CD8-positive, alpha-beta memory T cell (primary cell): ENCODE measurements at places on chromosomes 6 and 20.
A peak's percentile ranks its signal among the peaks of the same experiment; 100 is the strongest.

- DNase-seq: no peak
Observed at GRCh38 chr20:62479656-62480055, 3.9 kb upstream of the GATA5 start.

DNA sequence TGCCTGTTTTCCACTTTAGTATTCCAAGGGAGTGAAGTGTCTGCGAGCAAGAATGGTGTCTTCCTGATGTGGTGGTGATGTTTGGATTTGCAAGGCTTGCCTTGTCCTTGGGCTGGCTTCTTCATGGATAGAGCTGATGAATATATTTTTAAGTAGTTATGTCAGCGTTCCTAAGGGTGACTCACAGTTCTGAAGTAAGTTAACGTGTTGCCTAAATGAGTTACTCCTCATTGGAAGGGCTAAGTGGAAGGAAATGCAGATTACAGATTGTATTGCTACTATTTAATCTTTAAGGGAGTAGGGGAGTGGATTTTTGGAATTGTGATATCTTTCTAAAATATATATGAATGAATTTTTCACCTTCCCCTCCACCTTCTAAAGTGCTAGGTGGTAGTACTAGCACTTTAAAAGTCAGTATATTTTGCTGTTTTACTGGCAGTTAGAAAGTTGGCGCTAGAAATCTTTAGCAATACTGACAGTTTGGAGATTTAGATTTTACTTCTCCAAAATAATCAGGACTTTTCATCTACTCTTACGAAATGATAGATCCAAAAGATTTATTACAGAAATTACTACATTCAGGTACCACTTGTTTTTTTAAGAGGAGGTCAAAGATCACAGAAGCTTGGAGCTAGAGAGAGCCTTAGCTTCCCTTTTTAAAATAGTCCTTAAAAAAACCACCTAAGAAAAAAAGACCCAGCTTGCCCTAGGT, 197.4 kb downstream of the JARID2 start:
- no peak for DNase-seq

DNA sequence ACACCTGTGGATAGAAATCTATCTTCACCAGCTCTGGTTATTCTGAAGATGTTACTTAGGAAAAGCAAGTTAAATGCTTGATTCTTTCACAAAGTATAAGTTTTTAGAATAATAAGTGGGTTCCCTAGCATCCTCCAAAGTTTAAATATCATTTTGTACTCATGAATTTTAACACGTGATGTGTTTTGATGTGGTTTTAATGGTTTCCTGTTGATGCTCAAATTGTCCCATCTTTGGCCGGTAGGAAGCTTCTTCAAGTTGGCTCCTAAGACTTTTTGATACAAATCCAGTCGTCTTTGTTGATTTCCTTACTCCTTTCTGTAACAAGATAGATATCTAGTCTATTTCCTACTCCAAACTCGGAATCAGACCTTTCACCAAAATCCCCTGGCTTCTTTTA, 94.5 kb upstream of the STXBP5 start:
- peak; percentile 24 for DNase-seq

- no peak for DNase-seq
Observed at GRCh38 chr20:47558295-47559066, 56.8 kb downstream of the NCOA3 start.

DNA sequence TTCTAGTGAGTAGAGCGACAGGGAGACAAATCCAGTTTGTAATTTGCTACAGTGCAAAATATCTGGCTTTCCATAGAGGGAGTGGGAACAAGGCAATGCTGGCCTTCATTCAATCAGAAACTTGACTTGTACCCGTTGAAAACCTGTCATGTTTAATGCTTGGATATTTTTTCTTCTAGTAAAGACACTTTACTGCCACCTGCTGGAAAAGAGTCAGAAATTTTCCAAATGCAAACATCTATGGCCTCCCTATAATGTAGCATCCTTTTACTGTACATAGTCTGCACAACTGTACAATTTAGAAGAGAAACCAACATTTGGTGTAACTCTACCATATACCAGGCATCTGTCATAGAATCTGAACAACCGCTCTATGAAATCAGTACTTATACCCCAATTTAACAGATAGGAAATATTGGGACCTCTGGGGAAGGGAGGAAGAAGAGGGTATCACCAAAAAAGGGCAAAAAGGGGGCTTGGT, 16.7 kb upstream of the TBC1D20 start:
- DNase-seq: peak; percentile 61

DNA sequence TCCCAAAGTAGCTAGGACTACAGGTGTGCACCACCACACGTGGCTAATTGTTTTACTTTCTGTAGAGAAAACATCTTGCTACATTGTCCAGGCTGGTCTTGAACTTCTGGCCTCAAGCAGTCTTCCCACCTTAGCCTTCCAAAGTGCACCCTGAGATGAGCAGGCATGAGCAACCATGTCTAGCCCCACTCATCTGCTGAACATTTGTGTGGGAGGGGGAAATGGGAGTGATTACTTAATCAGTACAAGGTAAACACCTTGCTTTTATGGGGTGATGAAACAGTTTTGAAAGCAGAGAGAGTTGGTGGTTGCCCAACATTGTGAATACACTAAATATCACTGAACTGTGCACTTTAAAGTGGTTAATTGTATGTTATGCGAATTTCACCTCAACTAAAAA, 5.3 kb downstream of the APMAP start:
- no peak for DNase-seq

- no peak for DNase-seq
Observed at GRCh38 chr6:20186981-20187380, 25.3 kb downstream of the MBOAT1 start.

- no peak for DNase-seq
Observed at GRCh38 chr6:67883500-67884366, 751.3 kb upstream of the ADGRB3 start.

DNA sequence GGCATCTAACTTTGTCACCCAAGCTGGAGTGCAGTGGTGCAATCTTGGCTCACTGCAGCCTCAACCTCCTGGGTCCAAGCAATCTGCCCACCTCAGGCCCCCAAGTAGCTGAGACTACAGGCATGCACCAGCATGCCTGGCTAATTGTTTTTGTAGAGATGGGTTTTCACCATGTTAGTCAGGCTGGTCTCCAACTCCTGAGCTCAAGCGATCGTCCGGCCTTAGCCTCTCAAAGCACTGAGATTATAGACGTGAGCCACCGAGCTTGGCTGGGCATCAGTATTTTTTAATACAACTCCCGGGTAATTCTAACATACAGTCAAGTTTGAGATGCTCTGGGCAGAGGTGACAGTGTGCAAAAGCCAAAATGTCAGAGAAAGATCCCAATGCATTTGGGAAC, 73.5 kb downstream of the NFATC2 start:
- DNase-seq: no peak

- no peak for DNase-seq
Observed at GRCh38 chr6:21596949-21597682, 3.6 kb downstream of the SOX4 start.

DNA sequence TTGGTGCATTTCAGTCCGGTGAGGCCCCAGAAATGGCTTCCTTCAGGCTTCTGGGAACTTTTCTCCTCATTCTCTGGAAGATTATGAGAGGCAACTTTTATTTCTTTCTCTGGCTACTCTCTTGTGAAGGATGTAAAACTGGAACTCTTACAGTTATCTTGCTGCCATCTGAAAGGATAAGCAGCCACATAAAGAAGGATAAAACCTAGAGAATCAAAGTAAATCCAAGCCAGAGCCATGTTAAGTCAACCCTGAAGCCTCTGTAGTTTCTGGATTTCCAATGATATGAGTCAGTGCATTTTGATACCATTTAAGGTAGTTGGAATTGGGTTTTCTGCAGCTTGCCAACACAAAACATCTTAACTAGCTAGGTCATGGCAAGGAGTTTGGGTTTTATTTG, 123.6 kb downstream of the MEI4 start:
- no peak for DNase-seq

DNA sequence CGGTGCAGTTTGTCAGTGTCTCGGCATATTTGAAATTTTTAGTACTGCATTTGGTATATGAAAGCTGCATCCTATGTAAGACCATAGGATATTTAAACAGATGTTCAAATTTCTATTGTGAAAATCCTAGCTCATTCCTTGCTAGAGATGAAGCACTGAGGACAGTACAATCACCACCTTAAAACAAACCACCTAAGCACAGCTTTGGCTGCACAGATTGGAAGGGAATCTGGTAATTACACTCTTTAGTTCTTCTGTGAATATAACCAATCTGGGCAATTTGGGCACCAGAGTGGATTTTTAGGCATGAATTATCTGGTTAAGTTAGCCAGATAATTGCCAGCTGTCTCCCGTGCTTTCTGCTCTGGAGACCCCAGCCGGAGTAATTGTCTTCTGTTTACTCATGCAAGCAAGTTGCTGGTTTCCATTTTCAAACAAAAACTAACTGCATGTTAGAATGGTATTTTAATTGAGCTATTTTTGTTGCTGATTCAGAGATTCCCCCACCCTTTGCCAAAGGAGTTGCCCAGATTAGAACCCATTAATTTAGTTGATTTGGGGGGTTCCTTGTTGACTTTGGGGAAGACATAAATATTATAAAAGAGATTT, 36.9 kb downstream of the E2F3 start:
- DNase-seq: no peak

DNA sequence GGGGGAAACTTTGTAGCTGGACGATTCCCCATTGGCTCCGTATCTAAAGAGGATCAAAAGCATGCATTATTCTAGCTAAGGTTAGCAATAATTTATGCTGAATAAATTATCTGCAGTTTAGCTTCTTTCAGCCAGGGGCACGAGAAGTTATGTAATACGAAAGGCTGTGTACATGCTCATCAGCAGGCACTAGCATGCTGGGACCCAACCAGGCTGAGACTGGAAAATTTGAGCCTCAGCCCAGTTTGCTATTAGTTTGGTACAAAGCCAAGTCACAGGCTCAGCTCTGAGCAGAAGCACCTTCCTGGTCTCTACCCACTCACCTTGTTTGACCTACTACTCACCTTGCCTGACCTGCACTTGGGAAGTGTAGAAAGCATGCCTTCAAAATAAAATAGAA, 328.1 kb upstream of the ARID1B start:
- DNase-seq: no peak

DNA sequence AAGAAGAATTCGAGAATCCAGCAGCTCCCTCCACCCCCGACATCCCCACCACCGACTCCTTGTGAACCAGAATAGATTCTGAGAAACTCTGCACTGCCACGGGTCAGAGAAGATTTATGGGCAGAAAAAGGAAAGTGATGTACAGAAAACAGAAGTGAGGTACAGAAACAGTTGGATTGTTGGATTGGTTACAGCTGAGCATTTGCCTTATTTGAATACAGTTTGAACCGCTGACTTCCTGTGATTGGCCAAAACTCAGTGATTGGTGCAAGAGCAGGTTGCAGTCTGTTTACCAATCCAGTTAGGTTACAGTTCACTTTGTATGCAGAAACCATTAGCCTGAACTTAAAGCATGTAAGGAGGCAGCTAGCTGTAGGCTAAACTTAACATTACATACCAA, 131.2 kb upstream of the HDDC2 start:
- no peak for DNase-seq

DNA sequence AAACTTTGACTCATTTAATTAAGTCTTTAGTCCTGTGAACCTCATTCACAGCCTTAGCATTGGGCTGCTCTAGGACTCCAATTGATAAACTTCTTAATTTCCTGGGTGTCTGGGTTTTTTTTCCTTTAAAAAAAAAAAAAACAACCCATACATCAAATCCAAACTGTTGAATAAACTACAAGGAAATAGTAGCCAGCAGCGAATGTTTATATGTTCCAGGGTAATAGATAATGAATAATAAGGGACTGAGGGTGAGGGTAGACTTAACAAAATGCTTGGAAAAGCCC, 563.5 kb upstream of the AGPAT4 start:
- no peak for DNase-seq

GRCh38 chr6:101393251-101393828, at the start of gene GRIK2:
Gene GRIK2, plus strand, starts transcription at chr6:101393708.
- no peak for DNase-seq

DNA sequence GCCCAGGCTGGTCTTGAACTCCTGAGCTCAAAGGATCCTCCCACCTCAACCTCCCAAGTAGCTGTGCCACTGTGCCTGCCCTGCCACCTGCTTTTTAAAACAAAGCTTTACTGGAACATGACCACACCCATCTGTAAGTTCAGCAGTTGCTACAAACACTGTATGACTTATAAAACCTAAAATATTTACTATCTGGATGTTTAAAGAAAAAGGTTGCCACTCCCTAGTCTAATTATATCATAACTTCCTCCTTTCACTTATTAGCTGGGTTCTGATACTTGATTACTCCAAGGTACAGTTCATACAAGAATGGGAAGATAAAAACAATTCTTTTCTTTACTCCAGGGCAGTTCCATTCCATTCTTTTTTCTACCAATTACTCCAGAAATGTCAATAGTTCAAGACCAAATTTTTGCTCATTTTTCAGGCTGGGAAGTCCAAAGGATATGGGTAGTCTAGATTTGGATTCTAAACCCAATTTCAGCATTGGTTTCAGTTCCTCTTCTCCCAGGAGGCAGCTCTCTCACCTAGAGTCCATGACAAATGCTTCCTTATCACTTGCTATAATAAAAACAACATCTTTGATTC, 63.1 kb downstream of the SEC63 start:
- DNase-seq: no peak

DNA sequence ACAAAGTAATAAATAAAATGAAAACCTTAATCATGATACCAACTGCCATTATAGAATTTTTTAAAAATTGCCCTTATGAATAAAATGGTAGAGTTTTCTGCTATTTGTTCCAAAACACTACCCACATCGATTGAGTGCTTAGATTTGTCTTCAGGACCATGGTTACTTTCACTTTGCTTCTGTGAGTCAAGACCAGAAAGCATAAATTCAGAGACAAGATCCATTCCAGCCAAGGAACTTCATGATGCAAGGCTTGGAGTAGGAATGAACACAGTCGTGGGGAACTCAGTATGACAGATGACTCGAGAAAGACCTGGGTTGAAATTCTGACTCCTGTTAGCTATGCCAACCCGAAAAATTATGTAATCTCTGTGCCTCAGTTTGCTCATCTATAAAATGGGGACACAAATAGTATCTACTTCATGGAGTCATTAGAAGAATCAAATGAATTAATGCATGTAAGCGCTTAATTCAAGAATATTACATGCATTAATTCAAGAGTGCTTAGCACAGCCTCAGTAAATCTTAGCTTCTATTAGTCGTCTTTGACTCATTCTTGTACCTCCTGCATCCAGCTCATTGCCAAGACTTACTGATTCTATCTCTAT, 72.5 kb upstream of the MYLIP start:
- no peak for DNase-seq

GRCh38 chr6:39365281-39366074, 43.0 kb upstream of the KCNK16 start:
- DNase-seq: no peak

DNA sequence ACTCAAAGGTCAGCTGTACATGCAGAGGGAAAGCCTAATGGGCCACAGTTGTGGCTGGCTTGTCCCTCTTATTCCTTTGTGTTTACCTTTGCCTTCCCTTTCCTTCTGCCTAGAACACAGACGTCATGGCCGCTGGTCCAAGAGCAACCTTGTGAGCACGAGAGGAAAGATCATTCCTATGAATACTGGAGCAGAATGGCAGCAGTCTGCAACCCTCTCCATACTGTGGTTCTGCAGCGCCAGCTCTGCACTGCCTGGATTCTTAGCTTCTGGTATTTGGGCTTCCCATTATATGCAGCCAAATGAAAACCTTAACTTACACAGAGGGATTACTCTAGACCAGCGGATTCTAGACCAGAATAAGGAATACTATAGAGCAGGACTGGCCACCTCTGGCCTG, 12.4 kb downstream of the TBC1D7 start:
- DNase-seq: no peak

GRCh38 chr6:15498640-15499039, 164.2 kb downstream of the DTNBP1 start:
- DNase-seq: no peak
